ENCODE measurements at places on chromosomes 4 and X.

GRCh38 chrX:16454926-16455325 lies 195.0 kb upstream of the S100G start:
- no peak for DNase-seq

DNA sequence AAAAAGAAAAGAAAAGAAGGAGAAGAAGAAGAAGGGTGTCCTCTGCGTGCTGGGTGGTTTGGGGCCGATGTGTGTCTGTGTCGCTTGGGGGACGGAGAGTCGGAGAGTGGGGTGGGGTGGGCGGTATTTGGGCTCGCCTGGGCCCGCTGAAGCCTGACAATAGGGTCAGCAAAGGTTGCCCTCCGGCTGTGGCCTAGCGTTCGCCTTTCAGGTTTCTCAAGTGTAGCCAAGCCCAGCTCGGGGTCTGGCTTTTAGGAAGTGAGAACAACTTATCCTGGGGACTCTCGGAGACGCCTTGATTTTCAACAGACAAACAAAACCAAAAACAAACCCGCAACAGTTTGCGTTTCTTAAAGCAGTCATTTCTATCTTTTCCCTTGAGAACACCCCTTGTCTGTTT lies 4.1 kb upstream of the SOX3 start:
- DNase-seq, result no peak

GRCh38 chrX:139725720-139726119 lies 17.8 kb upstream of the MCF2 start:
- DNase-seq, result no peak

DNA sequence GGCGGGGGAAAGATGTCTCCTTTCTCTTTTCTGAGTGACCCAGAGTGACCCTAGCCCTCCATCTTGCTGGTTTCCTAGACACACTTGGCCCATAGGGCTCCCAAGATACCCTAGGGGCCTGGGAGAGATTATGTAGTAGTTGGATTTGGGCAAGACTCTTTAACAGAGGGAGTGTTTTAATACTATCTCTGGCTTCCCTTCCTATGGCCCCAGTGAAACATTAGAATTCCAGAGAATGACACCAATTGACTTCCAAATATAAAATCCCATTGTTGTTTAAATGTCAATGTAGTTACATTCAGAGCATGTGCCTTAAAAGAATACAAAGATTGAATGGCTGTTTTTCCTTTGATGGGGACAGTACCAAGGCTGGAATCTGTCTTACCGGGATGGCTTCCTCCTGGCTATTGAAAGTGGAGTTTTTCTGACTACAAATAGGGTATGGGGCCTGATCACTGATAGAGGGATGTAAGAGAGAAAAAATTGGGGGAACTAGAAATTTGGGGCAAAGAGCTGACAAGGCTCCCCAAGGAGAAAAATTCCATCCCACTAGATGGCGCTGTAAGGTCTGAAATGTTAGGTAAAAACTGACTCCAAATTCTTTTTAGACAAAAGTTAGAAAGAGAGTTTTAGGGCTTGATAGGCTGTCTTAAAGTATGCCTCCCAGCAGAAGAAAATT lies 10.7 kb downstream of the TENT5D start:
- no peak for DNase-seq

- DNase-seq, result no peak
These were observed 309.4 kb upstream of the NOCT start for GRCh38 chr4:138706201-138706600.

DNA sequence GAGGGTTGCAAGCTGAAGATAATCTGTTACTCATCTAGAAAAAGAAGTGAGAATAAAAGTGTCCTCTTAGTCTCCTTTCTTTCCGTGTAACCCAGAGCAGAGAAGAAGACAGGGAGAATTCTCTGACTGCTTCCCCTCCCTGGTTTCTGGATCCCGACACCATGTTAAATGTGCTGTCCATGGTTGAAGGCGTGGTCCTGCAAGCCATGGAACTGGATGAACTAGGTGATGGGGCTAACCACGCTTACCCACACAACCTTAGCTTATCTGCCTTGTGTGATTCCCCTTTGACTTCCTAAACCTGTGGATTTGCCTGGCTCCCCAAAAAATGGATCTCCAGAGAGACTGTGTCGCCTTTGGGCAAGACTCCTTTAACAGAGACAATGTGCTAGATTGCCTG lies 907.6 kb downstream of the FSTL5 start:
- DNase-seq, result no peak

GRCh38 chrX:87728459-87728858 lies 210.9 kb downstream of the KLHL4 start:
- DNase-seq, result no peak

- DNase-seq, result no peak
These were observed 468.5 kb upstream of the FTHL17 start for GRCh38 chrX:31540313-31540712.
